ENCODE measurements at places on chromosomes 6 and 20. TPM values are rescaled to one million over a fixed set of nuclear protein-coding genes. Genes with fewer than 3 reads are reported as not detected.

Gene TBCC
- total RNA-seq = 32.3 TPM

Gene SRC
- total RNA-seq = 20.5 TPM

Gene DEF6
- total RNA-seq = 1.3 TPM

Gene PKIG
- 88.0 TPM for total RNA-seq

Gene SLC4A11
- total RNA-seq = 1.0 TPM

Gene MOG
- total RNA-seq = not detected

Gene PPP1R3G
- 2.8 TPM for total RNA-seq

Gene TRPC4AP
- total RNA-seq = 59.5 TPM

Gene RIMS1
- 0.28 TPM for total RNA-seq

Gene ZNF391
- total RNA-seq = 0.92 TPM

Gene TMC2
- 0.18 TPM for total RNA-seq

Gene HNF4A
- not detected for total RNA-seq

Gene LY6G6D
- not detected for total RNA-seq

Gene RRP36
- 76.1 TPM for total RNA-seq

Gene SYNE1
- 120 TPM for total RNA-seq

Gene GLP1R
- total RNA-seq = not detected

Gene GRIK2
- total RNA-seq = 3.5 TPM

Gene MTFR2
- total RNA-seq = 0.83 TPM

Gene OVOL2
- total RNA-seq = not detected

Gene MUCL3
- total RNA-seq = not detected

Measured in smooth muscle cell of bladder (primary cell).